ENCODE measurements at places on chromosomes 5 and 9. TPM values are rescaled to one million over a fixed set of nuclear protein-coding genes. Genes with fewer than 3 reads are reported as not detected.
A peak's percentile ranks its signal among the peaks of the same experiment; 100 is the strongest.

GRCh38 chr9:69254223-69254622, 70.8 kb upstream of the ENTREP1 start:
- DNase-seq: no peak

The MRPL22 gene
- 34.8 TPM for total RNA-seq

The ROR2 gene
- 5.8 TPM for total RNA-seq

- DNase-seq: no peak
These were observed 510.9 kb downstream of the ZNF608 start for GRCh38 chr5:124235576-124235975.

DNA sequence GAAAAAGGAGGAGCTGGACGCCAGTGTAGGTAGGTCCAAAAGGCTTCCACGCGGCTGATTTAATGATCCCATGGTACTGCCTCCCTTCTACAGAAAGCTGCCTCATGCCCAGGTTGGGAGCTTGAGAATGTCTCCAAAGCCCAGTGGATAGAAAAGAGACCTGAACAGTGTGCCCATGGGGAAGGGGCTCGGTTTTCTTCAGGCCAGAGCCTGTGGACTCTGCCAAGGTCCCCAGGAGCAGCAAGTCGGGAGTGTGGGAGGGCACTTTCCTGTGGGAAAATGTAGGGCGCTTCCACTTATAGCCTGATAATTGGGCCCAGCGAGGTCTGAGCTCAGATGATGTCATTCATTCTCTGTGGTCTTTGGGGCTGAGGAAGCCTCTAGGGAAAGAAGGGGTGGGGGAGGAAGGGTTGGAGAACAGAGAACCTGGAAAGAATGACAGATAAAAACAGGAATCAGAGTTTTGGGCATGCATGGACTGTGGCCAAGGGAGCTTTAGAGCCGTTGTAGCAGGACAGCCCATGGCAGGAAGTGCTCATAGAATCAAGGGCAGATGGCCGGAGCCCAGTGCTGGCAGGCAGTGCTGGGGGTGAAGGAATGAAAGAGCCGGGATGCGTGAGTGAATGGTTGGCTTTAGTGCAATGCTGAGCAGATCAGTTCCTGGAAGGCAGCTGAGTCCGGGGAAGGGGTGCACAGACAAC, 42.5 kb upstream of the SH3PXD2B start:
- DNase-seq: peak; percentile 66

The PLPP7 gene
- total RNA-seq: 9.5 TPM

DNA sequence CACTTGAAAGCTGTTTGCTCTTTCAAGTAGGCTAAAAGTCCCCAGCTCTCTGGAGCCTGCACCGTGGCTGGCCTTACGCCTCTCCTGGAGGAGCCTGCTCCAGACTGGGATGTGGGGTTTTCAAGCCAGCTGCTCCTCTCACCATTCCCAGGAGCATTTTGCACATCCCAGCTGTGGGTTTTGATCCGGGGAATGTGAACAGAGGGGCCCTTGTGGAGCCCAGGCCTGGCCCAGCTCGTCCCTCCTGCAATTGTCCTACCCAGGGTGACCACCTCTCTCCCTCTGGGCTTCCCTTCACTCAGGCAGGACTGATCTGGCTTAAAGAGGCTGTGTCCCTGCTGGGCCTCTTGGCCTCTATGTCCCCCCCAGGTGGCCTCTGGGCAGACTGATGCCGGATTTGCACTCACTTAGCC, 32.5 kb upstream of the TIFAB start:
- no peak for DNase-seq

The FXN gene
- 7.1 TPM for total RNA-seq

The BTNL9 gene
- total RNA-seq: 33.0 TPM

GRCh38 chr5:54294097-54294667, 16.2 kb downstream of the ARL15 start:
- no peak for DNase-seq

- no peak for DNase-seq
These were observed 85.4 kb downstream of the KCNN2 start for GRCh38 chr5:114447084-114447773.

DNA sequence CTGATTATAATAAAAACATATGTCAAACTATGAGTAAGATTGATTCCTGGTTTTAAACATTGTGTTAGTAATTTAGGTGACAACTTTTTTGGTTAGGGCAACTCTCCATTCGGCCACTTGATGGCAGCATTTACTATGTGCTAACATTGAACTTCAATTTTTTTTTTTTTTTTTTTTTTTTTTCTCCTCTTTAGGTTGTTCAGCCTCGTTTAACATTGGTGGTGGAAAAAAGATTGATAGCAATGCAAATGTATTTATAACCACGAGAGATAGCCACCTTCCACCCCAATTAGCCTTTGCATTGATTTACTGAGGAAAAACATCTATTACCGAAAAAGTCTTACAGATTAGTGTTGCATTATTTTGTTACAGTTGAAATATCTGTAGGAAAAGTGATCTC, 159.1 kb downstream of the CSNK1G3 start:
- DNase-seq: no peak

- DNase-seq: no peak
These were observed 296.6 kb downstream of the SEMA5A start for GRCh38 chr5:9249231-9249630.

DNA sequence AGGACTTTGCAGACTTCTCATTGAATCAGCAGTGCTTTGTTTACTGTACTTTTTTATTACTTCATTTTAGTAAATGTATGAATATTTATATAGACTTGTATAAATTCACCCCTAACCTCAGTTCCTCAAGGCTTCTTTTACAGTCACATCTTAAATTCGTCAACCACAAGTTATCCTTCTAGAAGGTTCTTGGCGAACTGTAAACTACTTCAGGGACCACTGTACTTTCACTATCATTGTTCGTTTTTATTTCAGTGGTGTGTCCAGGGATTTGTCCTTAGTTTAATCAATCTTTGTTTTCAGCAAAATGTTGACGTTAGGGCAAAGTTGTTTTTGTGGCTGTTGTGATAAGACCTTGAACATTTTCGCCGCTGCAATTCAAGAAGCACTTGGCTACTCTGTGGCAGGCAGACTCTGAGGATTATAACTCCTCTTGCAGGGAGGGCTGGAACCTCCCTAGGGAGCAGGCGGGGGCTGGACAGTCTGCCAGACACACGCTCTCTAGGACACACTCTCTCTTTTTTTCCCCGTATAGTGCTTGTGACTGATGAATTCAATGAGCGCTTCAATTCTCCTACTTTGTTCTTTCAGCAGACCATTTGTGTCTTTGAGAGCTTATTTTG, 252.8 kb downstream of the FBXL7 start:
- DNase-seq: peak; percentile 51

GRCh38 chr9:98851730-98852459, 44.4 kb downstream of the GALNT12 start:
- DNase-seq: no peak

The ALDH1A1 gene
- 118 TPM for total RNA-seq

DNA sequence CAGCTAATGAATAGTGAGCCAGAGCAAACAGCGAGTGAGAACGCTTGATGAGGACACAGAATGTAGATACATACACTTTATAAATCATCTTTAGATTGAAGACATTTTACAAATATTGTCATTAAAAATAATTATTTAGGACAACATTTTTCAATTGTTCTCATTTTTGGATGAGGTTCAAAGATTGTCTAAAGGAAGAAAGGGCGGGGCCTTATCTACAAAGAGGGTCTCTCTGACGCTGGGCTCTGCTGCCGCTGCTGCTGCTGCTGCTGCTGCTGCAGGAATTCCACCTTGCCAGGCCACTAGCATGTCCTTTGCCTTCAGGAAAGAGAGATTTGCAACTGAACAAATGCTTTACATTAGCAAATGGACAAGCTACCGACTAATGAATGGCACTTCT, 220.7 kb upstream of the TMEM161B start:
- DNase-seq: no peak

GRCh38 chr9:34802916-34803315, 93.0 kb upstream of the CCL21 start:
- DNase-seq: no peak

The AQP3 gene
- total RNA-seq: 2.8 TPM

GRCh38 chr9:121424024-121424432, 54.0 kb upstream of the STOM start:
- no peak for DNase-seq

- DNase-seq: no peak
These were observed 41.1 kb downstream of the DAP start for GRCh38 chr5:10719965-10720364.
